ENCODE measurements at places on chromosomes 1 and 21. TPM values are rescaled to one million over a fixed set of nuclear protein-coding genes. Genes with fewer than 3 reads are reported as not detected.

RGS7 gene
- not detected for total RNA-seq

LRRC3 gene
- total RNA-seq, result 3.1 TPM

COL16A1 gene
- 26.6 TPM for total RNA-seq

RGS5 gene
- 6.3 TPM for total RNA-seq

NBPF11 gene
- total RNA-seq, result 14.1 TPM

AP4B1 gene
- total RNA-seq, result 42.7 TPM

MPZ gene
- 2.8 TPM for total RNA-seq

CYP4Z1 gene
- not detected for total RNA-seq

NPHS2 gene
- not detected for total RNA-seq

UBL4B gene
- total RNA-seq, result not detected

PPIAL4G gene
- total RNA-seq, result not detected

ACTL8 gene
- 0.31 TPM for total RNA-seq

BCAR3 gene
- 2.4 TPM for total RNA-seq

MFAP2 gene
- total RNA-seq, result 44.7 TPM

TCHH gene
- total RNA-seq, result 0.24 TPM

- no peak for DNase-seq
Observed at GRCh38 chr21:32733990-32734613, 6.3 kb upstream of the SYNJ1 start.

GRCh38 chr21:42361286-42361685 is 5.0 kb downstream of the TFF1 start:
- DNase-seq, result no peak

- no peak for DNase-seq
Observed at GRCh38 chr1:209402697-209403096, 180.8 kb upstream of the CAMK1G start.

GRCh38 chr1:160004425-160004824 is 27.4 kb downstream of the PIGM start:
- DNase-seq, result no peak

DNA sequence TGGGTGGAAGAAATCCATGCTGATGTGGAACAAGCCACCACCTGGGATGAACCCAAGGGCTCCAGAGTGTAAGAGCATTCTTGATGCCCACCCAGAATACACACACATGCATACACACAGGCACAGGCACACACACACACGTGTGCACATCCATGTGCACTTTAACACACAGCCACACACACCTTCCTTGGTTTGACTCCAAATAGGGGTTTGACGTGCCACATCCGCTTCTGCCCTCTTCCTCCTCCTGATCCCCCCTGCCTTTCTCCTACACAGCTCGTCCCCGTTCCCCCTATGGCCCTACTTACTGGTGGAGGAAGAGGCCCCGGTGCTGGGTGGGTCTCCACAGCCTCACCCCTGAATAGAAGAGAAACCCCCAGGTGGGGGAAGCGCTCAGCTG is 16.0 kb downstream of the SPATA21 start:
- DNase-seq, result no peak

DNA sequence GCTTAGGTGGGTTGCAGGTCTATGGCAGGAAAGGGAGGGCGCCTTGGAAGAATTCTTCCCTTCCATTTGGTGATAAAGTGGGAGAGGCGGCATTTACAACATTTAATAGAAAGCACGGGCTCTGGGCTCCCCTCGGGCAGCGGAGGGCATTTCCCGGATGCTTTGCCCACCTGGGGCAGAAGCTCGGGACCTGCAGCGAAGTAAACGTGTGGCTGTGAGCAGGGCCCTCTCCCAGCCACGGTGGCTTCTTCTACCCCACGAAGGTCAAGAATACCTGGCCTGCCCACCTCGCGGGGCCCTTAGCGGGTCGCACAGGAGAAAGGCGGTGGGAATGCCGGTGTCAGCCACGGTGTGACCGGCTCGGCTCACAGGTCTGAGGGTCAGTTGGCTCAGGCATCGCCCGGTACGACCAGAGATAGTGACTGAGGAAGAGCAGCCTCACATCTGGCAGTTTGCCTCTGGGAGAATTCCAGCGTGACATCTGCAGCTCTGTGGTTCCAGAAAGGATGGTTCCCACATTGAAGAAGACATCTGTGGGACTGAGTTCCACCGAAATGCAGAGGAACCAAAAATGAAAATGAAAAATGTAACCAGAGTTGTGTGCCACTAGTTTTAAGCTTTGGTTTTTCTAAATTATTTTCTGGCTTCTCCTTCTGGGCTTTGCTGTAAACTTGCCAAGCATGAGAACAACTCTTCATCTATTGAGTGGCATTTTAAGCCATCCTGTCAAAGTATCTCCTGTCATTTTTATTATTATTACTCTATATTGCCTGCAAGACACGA is 720 bp upstream of the F3 start:
- peak; percentile 12 for DNase-seq

- DNase-seq, result no peak
Observed at GRCh38 chr1:153438599-153438998, 21.9 kb downstream of the S100A7 start.

- no peak for DNase-seq
Observed at GRCh38 chr1:154845174-154845573, 24.9 kb downstream of the KCNN3 start.

- no peak for DNase-seq
Observed at GRCh38 chr1:22782406-22782805, 71.8 kb downstream of the EPHB2 start.

- DNase-seq, result peak; percentile 34
Observed at GRCh38 chr1:203346060-203346768, 4.7 kb downstream of the FMOD start.

- DNase-seq, result no peak
Observed at GRCh38 chr1:197976368-197976767, 59.2 kb downstream of the LHX9 start.

GRCh38 chr1:107941123-107941522 is 23.9 kb downstream of the VAV3 start:
- no peak for DNase-seq

GRCh38 chr1:204494281-204495077 is at the start of gene PIK3C2B:
Gene PIK3C2B, minus strand, starts transcription at chr1:204494805. Its CDS starts 25,003 bp downstream, at chr1:204469802.
- peak; percentile 85 for DNase-seq

DNA sequence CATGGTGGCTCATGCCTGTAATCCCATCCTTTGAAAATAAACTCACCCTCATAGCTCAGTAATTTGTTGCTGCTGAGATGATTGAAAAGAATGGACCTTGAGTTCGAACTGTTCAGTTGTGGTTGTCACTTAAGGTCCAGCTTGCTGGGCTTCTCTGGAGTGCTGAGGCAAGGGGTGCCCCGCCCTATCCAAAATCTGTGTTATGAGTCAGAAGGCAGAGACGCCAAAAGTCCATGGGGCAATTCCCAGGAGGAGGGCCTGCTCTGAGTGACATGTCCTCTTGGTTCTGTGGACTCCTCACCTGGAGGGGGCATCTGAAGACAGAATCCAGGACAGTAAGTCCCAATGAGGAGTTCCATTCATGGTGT is 64.8 kb downstream of the MYOM3 start:
- no peak for DNase-seq

DNA sequence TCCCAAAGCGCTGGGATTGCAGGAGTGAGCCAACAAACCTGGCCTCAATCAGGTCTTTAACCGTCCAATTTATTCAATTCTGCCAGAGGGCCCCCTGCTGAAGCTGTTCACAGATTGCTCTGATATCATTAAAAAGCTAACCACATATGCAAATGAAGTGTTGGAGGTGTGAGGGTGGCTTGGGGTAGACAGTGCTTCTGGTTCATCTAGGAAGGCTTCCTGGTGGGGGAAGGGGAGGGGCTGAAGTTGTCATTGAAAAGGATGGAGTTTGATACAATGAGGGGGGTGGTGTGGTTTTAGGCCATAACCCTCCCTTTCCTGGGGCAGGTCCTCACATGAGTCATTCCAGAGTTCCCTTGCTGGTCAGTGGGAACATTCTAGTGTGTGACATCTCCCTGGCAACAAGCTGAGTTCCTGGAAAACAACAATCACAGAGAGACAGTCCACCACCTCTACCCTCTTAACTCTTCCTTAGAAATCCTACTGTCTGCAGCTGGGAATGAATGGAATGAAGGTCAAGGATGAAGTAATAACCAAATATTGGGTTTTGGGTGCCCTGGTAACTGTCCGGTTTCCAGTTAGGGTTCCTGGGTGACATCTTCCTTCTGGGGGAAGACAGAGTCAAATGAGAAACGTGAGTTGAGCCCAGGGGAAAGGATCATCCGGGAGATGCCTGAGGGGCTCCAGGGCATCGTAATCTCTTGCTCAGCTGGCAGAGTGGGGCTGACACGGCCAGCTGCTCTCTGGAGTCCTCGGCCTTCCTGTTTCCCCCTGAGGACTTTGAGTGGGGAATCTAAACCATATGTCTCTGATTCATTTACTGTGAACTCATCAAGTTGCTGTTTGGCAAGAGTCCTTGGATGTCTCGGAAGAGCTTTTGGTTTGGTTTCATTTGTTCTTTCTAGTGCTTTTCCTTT is 32.2 kb downstream of the BATF3 start:
- peak; percentile 86 for DNase-seq

GRCh38 chr1:36560621-36561360 is 78.1 kb upstream of the CSF3R start:
- no peak for DNase-seq

- DNase-seq, result peak; percentile 50
Observed at GRCh38 chr1:185483664-185484450, 166.8 kb upstream of the IVNS1ABP start.

GRCh38 chr1:92326681-92327080 is 27.8 kb downstream of the RPAP2 start:
- DNase-seq, result no peak

DNA sequence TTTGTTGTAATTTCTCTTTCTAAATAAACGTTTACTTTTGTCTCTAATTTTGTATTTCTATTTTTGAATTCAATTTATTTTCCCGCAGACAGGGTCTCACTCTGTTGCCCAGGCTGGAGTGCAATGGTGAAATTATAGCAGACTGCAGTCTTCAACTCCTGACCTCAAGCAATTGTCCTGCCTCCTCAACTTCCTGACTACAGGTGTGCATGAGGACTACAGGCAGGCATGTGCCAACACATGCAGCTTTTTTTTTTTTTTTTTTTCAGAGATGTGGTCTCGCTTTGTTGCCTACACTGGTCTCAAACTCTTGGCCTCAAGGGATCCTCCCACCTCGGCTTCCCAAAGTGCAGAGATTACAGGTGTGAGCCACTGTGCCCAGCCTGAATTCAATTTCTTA is 36.7 kb upstream of the IL20 start:
- no peak for DNase-seq

DNA sequence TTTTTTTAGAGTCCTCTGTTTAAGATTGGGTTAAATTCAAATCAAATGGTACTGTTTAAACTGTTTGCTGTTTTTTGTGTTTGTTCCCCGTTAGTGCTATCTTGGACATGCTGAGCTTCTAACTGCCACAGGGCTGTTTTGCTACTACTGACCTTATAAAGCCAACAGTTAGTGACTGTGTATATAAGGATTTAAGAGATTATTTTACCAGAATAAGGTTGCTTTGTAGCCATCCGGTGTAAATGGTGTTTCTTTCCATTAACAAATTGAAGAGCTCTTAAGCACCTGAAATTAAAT is 37.0 kb downstream of the ZNF281 start:
- DNase-seq, result no peak

DNA sequence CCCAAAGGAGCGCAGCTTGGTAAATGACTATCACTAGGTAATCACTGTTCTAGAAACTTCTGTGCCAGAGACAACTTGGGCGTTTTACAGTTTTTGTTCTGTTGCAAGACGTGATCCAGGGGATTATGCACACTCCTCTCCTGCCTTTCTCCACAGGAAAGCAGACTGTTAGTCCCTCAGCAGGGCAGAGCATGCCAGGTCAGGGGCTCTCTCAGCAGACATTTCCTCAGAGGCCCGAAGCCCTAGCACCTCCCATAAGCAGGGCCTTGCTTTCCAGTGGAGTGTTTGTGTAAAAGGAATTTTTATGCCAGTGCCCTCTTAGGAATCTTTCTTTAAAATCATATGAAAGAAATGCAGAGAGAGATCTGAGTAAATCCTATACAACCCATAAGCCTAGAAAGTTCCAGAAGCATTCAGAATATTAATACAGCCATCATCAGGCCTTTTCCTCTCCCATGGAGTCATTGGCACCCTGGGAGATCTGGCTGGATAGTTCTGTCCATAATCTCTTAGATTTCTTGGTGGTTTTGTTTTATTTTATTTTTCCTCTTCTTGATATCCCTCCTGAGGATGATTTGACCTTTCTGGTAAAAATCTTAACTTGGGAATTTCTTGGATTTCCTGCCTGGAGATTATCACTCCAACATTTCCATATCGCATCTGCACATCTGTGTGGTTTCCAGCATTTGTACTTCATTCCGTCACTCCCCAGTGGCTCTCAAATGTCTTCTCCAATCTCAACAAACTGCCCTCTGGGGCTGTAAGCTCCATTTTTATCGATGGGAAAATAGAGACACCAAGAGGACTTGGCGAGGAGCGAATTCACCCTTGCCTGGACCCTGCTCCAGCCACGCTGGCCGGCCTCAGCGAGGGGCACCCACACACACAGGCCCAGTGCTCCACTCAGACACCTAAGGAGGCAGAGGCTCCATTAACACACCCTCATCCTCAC is 116.1 kb downstream of the PSMG1 start:
- no peak for DNase-seq

- DNase-seq, result no peak
Observed at GRCh38 chr21:24027396-24027795, 1579.9 kb downstream of the MRPL39 start.

- DNase-seq, result no peak
Observed at GRCh38 chr1:76285578-76286135, 211.1 kb downstream of the ST6GALNAC3 start.

DNA sequence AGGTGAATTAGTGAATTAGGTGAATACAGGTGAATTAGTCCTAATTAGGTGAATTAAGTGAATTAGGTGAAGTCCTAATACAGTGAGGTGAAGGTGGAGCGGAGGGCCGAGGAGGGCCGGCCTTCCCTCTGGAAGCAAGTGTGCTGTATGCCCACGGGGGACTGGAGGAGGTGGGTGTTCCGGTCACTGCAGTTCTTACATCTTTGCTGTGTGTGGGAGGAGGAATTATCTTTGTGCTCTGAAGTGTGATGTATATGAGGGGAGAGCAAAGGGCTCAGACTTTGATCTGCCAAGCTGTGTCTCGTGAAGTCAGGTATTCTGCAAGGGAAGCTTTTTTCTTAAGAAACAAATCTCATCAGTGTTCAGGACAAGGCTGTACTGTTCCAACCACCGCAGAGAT is 45.4 kb downstream of the AGPAT3 start:
- no peak for DNase-seq

DNA sequence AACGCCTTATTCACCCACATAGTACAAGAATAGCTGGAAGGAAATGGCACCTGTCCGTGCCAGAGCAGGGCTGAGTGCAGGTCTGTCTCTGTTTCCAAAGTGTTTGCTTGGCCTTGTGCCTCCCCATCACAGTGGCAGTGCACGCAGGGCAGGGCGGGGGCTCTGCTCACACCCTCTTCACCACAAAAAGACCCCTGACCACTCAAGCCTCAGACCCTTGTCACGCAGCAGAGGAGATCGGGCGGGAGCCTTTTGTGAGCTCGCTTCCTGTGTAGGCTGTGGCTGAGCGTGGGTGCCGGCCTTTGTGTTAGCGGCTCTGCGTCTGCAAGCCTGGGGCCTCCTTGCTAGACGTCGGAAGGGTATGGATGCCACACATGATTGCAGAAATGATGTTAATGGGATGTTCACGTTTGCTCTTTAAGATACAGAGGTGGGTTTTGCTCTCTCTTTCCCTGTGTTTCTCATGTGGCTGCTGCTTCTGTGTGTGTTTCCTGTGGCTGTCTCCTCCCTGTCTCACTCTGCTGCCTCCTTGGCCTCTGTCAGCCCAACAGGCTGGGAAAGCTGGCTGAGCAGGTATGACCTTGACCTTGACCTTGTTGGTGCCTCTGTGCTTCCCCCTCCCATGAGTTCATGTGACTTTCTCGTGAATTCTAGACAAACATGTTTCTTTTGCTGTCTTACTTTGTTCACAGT is 45.4 kb downstream of the S100B start:
- no peak for DNase-seq
